ENCODE measurements at places on chromosomes 1 and 21.

GRCh38 chr1:156402331-156403020 lies 33.5 kb downstream of the RHBG start:
- no peak for DNase-seq

DNA sequence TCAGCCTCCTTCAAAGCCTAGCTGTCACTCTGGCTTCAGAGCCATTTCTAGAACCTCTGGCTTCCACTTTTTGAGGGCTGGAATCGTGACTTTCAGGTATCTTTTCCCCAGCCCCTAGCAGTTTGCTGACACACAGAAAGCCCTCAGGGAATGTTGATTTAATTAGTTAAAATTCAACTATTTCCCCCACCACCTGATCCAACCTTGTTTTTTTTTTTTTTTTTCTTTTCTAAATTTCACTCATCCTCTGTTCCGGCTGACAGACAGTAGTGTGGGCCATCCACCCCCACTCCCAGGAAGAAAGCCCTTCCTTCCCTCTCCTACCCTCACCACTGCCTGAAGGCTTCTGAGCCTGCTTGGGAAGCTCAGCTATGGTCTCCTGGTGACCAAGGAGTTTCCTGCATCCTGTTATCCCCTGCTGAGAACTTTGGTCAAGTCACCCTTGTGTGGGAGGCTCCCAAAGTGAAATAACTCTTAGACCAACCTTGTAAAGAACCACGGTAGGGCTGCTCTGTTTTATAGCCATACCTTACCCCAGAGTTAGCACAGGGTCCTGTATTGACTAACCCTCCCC lies 29.4 kb downstream of the KCNJ6 start:
- no peak for DNase-seq

DNA sequence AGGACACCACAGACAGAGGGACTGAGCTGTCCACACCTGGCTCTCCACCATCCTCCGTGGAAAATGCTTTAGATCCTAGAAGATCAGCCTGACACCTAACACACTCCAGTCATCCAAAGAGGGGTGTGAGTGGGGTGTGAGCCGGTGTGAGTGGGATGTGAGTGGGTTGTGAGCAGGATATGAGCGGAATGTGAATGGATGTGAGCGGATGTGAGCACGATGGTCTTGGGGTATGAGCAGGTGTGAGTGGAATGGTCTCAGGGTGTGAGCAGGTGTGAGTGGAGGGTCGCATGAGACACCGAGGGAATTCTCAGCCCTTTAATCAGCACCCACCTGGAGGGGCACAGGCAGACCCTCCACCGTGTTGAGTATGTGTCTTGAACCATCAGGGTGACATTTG lies 851 bp downstream of the TCP10L start:
- DNase-seq, result no peak

GRCh38 chr1:7256526-7256925 lies 471.3 kb downstream of the CAMTA1 start:
- DNase-seq, result no peak

Data from GM12864 (cell line).